ENCODE measurements at places on chromosomes 16 and 17.

GRCh38 chr16:47777220-47777619 lies 316.1 kb downstream of the PHKB start:
- no peak for DNase-seq

DNA sequence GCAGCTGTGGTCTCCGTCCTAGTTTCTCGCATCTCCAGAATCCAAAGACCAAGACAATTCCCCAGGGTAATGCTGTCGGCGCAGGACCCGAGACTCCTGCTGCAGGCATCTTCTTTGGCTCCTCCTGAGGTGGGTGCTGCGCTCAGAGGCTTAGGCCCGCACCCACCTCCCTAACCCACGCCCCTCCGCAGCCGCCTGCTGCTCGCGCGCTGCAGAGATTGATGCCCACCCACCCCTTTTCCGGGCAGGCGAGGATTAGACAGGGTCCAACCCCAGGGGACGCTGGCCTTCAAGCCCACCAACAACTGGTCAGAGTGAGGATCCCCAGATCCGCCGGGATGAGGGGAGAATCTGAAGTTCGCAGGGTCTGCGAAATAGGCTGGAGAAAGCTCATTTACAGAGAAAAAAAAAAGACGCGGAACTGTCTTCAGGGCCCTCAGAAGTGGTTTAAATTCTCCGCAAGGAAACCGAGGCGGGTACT lies 27.9 kb downstream of the SLFN11 start:
- no peak for DNase-seq

GRCh38 chr16:88899901-88900661 lies 33.6 kb upstream of the PABPN1L start:
- no peak for DNase-seq

DNA sequence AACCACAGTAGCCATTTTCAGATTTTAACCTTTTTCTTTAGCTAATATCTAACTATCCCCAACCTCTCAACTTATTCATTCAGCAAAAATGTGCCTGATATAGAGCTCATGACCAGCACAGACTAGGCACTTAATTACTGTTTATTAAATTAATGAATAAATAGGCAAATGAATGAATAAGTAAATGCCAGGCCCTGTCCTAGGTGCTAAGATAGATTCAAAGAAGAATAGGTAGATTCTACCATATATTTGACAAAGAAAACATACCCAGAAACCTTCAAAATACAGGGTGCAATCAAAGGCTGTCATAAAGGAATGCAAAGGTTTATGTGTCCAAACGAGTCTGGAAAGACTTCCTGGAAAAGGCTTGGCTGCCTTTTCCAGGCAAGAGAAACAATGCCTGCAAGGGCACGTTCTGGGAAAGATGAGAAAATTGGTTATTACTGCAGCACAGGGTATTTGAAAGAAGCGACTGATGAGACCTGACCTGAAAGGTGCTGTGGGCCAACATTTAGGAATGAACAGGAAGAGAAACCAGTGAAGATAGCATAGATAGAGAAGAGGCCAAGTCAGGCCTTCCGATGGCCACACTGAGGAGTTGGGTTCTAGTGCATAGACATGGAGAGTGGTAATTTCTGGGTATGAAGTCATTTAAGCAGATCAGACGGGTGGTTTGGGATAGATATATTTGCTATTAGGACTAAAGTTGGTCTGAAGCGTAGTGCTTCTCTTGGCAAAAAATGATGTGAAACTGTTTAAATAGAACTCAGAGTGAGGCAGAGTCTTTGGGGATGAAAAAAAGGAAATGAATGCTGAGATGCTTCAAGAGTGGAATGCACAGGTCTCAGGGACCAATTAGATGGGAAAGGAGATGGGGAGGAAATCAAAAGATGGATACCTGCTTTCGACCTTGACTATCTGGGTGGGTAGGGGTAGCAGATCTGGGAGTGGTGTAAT lies 11.4 kb upstream of the CCL2 start:
- DNase-seq, result no peak

DNA sequence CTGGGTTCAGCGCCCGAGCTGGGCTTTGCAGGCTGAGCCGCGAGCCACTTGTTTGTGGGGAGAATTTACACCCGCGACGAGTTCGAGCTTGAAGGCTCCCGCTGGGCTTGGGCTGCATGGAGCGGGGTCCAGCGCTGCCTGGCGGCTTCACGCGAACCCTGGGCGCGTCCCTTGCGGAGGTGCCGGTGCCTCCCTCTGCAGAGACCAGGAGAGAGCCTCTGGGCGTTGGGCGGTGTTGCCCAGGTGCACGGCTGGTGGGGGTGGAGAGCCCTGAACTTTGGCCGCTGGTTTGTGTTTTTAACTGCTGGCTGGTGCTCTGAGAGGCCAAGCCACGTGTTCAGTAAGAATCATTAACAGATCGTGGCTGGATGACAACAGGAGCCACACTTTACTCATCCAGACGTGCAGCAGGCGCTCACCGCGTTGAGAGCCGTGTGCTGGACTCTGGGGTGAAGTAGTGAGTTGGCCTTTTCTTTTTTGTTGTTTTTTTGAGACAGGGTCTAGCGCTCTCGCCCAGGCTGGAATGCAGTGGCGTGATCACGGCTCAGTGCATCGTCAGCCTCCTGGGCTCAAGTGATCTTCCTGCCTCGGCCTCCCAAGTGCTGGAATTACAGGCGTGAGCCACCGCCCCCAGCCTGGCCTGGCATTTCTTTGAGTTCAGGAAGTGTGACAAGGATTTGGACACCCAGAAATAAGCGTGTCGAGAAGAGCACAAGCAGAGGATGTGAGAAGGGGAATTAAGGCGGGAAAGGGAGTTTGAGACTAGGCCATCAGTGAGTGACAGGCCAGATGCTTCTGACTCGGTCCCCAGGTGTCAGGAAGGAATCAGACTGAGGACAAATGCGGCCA lies 827 bp downstream of the CDK10 start:
- peak; percentile 33 for DNase-seq

DNA sequence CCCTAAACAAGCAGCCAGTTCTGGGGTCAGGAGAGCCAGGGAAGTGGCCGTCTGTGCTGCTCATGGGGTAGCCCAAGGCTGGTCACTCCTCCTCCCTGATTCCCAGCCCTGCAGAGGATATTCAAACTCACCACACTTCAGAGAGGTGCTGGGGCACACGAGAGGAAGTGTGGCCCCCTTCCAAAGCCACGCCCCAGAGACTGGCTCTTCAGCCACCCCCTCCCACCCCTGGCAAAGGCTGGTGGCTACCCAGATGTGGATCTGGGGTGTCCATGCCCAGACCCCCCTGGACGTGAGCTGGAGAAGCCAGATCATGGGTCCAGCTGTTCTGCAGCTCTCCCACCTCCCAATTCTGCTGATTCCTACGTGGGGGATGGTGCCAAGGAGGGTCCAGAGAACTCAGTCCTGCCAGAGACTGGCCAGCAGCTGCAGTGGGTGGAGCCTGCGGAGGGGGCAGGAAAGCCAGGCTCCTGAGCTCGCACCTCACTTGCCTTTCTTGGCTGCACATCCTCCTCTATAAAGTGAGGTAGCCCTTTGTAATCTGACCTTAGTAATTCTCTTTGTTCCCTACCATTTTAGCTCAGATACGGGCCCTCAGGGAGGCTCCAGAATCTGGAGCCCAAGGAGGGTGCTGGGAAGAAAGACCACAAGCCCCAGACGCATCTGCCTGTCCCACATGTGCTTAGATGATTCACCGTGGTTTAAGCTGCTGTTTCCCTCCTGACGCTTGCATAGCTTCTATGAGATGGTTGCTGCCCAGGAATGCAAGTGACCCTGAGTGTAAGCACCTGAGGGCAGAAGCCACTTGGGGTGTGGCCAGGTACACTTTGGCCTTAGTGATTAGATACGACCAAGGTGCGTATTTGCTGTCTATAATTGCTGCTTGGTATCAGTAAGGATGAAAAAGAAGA lies 15.3 kb downstream of the SDK2 start:
- DNase-seq, result no peak

- peak; percentile 43 for DNase-seq
Observed at GRCh38 chr17:1107777-1108477, 71.9 kb downstream of the ABR start.
